ENCODE measurements at places on chromosomes 2 and 18.

DNA sequence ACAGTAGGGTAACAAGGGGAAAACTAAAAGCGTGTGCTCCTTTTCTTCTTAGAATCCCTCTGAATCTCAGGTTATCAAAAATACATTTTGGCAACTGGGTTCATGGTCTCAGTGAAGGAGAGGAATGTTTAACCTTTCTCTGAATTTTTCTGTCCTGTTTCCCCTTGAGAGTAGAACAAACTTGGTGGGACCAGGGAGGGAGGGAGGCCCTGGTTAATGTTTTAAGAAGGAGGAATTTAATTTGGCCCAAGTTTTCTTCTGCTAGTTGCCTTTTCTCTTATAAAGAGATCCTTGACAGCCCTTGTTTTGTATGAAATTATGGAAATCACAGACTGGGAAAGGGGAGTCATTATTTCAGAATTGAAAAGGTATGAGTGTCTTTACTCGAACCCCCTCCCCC is 12.2 kb upstream of the POU3F3 start:
- no peak for DNase-seq

- no peak for DNase-seq
Measured at GRCh38 chr2:3125761-3126130, 251.9 kb downstream of the EIPR1 start.

GRCh38 chr18:75656563-75657247 is 229.2 kb upstream of the SMIM21 start:
- DNase-seq = no peak

DNA sequence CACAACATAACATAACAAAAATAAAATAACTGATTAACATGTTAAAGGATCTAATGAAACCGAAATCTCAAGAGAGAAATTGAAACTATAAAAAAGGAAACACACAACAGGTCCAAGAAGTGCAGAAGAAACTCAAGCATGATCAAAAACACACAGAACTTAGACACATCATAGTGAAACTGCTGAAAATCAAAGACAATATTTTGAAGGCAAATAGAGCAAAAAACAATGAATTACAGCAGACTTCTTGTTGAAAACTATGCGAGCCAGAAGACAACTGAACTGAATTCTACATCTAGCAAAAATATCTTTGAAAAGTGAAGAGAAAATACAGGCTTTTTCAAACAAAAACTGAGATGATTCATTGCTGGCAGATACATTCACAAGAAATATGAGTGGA is 61.3 kb downstream of the UGP2 start:
- DNase-seq = no peak

DNA sequence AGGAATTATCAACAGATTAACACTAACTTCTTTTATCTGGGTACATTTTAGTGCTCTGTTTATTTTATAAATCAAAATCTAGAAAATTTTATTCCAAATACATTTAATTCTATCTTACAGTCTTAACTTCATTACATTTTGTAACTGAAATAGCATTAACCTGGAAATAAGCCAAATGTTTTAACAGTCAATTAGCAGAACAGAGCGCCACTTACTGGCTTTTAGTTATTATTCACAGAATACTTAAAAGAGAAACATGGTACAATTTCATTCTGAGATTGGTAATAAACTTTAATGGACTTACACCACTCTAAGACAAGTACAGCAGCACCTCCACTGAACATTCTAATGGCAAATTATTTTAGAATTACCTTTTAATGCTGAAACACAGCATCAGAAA is 38.6 kb downstream of the SS18 start:
- DNase-seq = no peak

GRCh38 chr18:23401400-23402347 is 51.4 kb upstream of the RIOK3 start:
- no peak for DNase-seq

- DNase-seq = no peak
Measured at GRCh38 chr2:81395746-81396145, 1091.2 kb upstream of the LRRTM1 start.

DNA sequence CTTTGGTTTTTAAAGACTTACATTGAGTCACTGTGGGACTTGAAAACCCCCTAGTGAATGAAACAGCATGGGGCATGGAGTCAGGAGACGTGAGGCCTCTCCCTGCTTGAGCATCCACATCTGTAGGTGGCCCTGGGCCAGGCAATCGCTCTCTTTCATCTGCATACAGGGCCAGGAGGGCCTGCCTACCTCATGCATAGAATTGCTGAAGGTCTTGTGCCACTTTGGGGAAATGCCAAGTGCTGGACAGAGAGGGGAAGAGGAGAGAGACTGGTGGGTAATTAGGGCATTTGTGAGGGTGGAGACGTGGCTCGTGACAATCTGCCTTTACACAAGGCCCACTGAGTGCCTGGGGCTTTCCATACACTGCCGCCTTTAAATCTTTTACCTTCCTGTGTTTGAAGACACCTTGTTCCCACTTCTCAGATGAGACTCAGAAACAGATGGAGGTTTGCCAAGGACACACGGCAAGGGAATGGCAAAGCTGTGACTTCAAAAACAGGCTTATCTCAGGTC is 322.2 kb upstream of the HS6ST1 start:
- DNase-seq = no peak

GRCh38 chr2:201203916-201204654 is 21.1 kb downstream of the CASP10 start:
- DNase-seq = no peak

GRCh38 chr2:102012061-102012614 is 20.4 kb downstream of the IL1R2 start:
- no peak for DNase-seq

- no peak for DNase-seq
Measured at GRCh38 chr18:13379930-13380690, 161.6 kb downstream of the LDLRAD4 start.

All from thymus (tissue), 14 donors.